ENCODE measurements at places on chromosomes 5 and 9.

DNA sequence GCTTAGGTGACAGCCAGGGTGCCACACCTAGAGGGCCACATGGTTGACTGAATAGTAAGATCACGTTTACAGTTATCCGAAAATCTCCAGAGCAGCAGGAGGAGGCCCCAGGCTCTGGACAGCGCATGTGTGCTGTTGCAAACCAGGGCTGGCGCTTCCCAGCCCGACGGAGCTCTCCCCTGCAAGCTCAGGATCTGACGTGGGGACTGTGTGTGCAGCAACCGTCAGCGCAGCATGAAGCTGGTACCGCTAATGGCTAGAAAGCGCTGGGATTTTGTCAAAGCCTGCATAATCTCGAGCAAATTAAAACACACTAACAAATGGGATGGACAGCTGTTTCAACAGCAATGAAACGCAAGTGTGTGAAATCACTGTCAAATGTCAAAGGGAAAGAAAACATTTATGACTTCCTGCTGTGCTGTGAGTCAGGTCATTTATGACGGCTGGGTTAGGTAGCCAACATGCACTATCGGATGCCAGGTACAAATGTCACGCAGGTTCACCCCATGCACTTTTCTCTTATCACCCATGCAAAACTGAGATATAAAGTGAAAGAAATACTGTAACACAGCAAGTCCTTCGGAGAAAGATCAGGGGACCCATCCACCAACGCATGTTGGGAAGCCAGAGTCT, 7.5 kb downstream of the SURF4 start:
- DNase-seq: no peak

DNA sequence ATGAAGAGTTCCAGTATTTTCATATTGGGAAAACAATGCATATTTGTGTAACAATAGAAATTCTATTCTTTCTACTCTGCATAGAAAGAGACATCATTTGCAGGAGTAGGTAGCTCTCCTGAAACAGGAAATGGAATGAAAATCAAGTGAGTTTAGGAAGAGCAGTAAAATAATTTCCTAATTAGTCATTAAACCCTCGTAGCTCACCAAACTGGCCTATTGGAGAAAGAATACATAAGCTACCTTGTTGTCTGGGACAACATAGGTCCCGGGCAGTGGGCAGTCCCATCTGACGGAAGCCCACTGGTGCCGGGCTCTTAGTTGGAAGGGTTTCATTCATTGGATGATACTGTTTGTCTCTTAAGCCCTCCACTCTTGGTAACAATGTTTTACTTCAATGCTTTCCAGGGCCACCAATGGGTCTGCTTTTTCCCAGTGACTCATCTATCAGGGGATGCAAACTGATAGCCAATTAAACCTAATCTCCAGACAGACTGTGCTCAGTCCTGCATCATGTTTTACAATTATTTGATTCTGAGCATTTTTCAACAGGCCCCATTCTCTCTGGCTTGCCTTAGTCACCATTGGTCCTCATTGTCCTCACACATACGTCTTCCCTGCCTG, 46.5 kb downstream of the GNA14 start:
- no peak for DNase-seq

DNA sequence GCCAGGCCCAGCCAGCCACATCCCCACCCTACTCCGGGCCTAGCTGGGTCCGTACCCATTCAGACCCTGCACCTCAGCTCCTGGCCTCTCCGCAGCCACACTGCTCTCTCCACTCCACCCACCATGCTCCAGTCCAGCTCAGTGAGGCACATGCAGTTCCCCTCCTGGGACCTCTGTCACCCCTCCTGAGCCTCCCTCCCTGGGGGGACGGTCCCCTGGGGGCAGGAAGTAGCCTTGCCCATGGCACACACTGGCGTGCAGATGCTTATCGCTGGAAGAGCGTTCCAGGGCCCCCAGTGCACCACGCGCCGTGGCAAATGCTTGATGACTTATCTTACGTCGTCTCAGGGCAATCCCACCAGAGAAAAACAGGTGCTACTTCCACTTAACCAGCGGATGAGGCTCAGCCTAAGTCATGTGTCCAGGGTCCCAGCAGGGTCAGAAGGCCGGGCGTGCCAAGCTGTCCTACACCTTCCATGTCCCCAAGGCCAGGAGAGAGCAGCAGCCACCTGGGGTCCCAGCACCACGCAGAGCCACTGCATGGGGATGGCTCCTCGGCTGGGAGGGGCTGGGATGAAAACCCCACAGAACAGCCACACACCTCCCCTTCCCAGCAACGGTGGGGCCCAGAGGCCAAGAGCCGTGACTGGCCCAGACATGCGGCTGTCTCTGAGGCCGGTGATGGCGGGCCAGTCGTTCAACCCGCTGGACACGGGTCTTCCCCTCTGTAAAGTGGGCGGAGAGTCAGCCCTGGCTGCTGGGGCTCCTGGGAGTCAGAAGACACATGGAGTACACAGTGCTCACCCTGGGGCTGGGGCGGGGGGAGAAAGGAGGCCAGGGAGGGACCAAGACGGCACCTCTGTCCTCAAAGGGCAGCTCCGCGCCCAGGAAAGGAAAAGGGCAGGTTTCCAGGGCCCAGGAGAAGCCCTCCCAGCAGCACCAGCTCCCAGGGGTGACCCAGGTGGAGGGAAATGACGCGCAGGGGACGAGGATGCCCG, 2.6 kb upstream of the CCDC187 start:
- no peak for DNase-seq

DNA sequence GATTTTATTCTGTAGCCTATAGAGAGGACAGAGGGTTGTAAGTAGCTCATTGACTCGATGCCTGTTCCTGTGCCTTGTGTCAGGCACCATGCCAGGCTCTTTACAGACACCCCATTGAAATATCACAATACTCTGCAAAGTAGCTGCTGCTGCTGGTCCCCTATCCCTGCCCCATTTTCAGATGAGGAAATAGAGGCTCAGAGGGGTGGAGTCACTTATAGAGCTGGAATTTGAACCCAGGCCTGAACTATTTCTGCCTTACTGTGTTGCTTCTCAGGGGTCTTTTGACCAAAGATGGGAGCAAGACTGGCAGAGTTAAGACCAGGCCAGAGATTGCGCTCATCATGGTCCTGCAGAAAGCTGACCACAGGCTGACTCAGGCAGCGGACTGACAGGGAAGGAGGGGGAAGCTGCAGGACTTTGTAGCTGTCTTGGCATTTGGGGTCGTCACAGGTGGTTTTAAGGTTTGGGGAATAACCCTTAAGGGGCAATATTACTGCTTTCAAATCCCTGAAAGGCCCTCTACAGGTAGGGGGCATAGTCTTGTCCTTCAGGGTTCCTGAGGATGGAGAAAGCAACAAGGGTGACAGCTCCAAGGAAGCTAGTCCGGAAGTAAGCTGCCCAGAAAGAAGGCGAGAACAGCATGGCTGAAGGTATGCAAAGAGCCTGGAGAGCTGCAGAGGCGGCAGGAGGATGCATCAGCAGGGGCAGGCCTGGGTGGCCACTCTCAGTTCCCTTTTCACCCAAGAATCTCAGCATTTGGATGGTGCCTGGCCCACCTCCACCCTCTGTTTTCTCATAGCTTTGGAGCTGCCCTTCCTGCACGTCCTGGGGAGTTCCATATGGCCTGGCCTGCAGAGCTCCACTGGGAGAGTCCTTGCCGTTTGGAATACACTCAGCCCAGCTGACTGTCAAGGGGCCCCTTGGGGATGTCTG, 18.3 kb upstream of the NDST1 start:
- DNase-seq: no peak

GRCh38 chr5:129124608-129125007, 30.1 kb downstream of the ISOC1 start:
- no peak for DNase-seq

- no peak for DNase-seq
Observed at GRCh38 chr9:35714123-35714522, 17.9 kb downstream of the TLN1 start.

- no peak for DNase-seq
Observed at GRCh38 chr5:16755641-16756040, 138.8 kb upstream of the RETREG1 start.

DNA sequence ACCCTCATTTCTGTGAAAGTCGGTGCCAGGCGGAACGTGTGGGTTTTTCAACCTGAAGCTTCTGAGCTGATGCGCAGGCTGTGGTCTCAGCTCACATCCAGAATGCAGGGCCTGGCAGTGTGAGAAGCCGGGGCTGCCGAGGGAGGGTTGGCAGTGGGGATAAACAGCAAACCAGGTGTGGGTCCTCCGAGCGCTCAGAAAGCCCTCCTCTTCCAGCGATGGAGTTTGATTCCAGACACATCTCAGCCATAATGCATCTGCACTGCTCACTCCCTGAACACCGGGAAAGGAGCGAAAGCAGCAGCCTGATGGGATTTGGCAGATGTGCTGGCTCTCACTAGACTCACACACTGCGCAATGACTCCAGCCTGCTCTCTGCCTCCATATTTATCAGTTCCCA, 280.1 kb downstream of the HSPA4 start:
- DNase-seq: no peak

GRCh38 chr5:143888912-143889311, 77.0 kb downstream of the HMHB1 start:
- DNase-seq: no peak

GRCh38 chr9:117644932-117645636, 59.1 kb upstream of the TLR4 start:
- DNase-seq: no peak

- no peak for DNase-seq
Observed at GRCh38 chr5:35870605-35871004, 13.9 kb downstream of the IL7R start.

DNA sequence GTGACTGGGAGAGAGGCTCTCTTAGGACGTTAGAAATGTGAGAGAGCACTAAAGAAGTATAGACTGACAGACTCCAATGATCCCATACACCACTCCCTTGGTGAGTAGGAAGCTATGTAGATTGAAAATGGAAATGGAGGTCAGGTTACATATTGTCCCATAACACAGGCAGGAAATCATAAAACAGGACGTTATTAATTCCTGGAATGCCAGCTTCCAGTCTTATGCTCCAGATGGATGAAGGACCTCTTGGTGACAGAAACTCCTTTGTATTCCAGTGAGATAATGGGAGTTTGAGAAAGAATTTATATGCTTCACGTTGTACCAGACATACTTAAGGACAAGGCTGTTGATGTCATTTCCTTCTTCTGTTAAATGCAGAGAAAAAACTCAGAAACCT, 338.2 kb upstream of the ITGA1 start:
- no peak for DNase-seq

DNA sequence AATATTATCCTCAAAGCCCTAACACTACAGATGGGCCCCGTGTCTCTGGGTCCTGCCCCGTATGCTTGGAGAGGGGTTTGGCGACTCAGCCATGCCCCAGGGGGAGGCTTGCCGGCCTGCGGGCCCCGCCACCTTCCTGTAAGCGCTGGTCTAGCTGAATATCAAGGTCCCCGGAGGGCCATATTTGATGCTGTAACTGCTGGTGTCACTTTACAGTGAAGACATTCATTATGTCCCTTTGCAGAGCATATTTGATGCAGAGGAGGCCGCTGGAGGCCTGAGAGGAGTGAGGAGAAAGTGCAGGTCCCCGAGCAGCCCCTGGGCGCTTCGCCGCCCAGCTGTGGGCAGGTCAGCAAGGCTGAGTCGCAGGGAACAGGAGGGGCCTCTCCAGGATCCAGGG, 16.8 kb downstream of the IRX4 start:
- no peak for DNase-seq

Data from NK-92 treated with Interleukin-12 subunit alpha and Interleukin-12 subunit beta, amount 100 ng/mL, for 24 hours (cell line).